Frontal cortex (tissue), 4 donors: ENCODE measurements at places on chromosomes 2 and 18. TPM values are rescaled to one million over a fixed set of nuclear protein-coding genes. Genes with fewer than 3 reads are reported as not detected.
A peak's percentile ranks its signal among the peaks of the same experiment; 100 is the strongest.

GRCh38 chr18:25349131-25349925 is 2.6 kb downstream of the ZNF521 start:
- peak; percentile 70 for DNase-seq

DNA sequence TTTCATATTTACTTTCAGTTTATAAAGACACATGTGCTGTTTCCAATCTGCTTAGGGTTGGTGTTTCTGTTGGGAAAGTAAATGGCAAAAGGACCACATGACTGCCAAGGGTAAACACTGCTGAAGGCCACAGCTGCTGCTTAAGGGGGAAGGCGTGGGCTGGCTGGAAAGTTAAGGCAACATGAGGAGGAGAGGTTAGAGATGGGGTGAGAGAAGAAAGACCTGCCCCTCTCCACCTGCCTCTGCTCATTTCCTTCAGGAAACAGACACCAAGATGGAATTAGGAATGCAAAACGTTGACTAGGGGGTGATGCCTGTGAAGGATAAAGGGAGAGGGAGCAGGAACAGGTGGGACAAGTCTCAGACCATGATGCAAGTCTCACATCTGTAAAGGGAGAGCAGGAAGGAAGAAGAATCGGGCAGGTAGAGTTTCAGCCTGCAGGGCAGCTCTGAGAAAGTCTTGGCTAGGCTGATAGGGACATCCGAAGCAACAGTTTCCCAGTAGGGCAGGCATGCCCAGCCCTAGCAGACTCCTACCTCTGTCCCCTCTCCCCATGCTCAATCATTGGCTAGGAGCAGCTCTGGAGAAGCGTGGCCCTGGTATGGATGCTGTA is 86.0 kb downstream of the CDC42EP3 start:
- no peak for DNase-seq

DNA sequence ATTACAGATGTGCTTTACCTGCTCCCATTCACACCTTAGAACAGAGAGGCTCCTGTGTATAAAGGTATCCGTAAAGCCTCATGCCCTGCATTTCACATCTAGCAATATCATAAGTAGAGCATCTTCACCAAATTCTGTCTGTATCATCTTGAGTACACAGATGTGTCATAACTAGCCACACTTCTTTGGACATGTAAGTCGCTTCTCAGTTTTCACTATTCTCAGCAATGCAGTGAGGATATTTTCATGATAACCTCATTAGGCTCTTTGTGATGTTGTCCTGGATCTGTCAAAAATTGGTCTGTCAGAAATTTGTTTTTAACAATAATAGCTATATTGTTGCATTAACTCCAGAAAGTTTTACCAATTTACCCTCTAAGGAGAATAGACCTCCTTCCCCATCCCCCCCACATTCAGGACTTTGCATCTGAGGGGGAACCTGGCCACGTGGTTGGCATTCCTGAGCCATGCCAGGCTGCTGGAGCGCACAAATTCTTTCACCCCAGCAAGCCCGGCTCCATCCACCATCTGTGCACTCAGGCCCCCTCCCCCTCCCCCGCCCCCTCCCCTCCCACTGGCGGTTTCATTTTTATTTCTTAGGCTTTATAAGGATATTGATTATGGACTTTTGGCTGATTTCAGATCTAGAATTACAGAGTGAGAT is 34.1 kb downstream of the AGAP1 start:
- DNase-seq, result no peak

DNA sequence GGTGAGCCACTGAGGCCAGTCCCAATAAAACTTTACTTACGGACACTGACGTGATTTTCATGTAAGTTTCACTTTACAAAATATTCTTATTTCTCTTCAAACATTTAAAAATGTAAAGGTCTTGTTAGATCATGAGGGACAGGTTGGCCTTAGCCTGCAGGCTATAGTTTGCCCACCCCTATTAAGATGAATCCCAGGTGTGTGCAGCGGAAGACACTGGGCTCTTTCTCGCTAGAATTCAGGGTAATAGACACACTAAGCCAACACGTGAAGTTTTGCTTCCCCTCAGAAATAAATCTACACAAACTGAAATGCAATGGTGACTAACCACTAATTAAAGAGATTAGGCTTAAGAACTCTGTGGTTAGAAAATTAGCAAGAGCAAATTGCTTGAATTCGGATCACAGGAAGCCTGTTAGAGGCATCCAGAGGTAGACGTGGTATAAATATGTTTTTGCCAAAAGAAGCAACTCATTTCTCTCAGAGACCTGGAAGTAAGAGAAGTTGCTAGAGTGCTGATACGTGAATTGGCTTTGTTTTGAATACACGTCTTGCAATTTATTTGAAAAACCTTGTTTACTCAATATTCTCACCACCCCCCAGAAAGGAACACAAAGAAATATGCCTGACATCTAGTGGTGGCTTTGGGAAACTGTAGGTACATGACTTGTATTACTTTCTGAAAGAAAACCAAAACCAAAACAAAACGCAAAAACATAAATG is 151.6 kb downstream of the DTNB start:
- DNase-seq, result peak; percentile 25

GRCh38 chr2:78353168-78353567 is 672.3 kb upstream of the REG3G start:
- no peak for DNase-seq

DNA sequence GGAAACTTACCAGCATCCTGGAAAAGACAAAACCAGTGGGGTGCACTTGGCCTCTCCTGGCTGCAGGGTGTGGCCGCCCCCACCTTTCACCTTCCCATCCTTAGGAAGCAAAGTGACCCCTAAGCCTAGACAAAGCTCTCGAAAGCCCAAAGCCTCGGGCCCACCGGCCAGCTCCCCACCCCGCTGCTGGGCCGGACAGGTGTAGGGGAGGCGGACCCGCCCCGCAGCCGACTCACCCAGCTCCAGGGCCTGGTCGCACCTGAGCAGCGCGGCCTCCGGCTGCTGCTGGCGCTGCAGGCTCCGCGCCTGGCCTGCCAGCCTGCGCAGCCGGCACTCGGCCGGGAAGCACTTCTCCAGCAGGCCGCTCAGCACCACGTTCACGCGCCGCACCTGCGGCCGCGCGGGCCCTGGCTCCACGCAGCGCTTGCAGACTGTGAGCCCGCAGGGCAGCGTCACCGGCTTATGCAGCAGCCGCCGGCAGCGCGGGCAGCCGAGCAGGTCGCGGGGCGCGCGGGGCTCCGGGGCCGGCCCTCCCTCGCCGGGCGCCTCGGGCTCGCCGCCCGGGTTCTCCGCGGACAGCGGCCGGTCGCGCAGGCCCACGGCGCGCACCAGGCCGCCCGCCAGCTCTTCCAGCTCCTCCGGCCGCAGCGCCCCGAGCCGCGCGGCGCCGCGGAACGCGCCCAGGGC is 979 bp downstream of the LONRF2 start:
- DNase-seq, result peak; percentile 46

C2orf72 gene
- total RNA-seq, result 27.7 TPM

AFF3 gene
- total RNA-seq, result 56.7 TPM
